ENCODE measurements at places on chromosomes 7 and 10. TPM values are rescaled to one million over a fixed set of nuclear protein-coding genes. Genes with fewer than 3 reads are reported as not detected.

EVX1 gene
- total RNA-seq: not detected

ANKRD30A gene
- 0.64 TPM for total RNA-seq

TMEM140 gene
- 1.7 TPM for total RNA-seq

SPDYE9 gene
- not detected for total RNA-seq

CLRN3 gene
- total RNA-seq: not detected

ATOH7 gene
- 0.19 TPM for total RNA-seq

HKDC1 gene
- 19.1 TPM for total RNA-seq

DTX2 gene
- total RNA-seq: 40.7 TPM

CDHR1 gene
- 0.13 TPM for total RNA-seq

CNPY1 gene
- not detected for total RNA-seq

IDI2 gene
- not detected for total RNA-seq

ASB10 gene
- total RNA-seq: not detected

PROSER2 gene
- 34.3 TPM for total RNA-seq

MORN4 gene
- 7.3 TPM for total RNA-seq

ELN gene
- 0.10 TPM for total RNA-seq

LHFPL3 gene
- not detected for total RNA-seq

FAM25A gene
- total RNA-seq: not detected

CALHM2 gene
- total RNA-seq: 4.9 TPM

NSMCE4A gene
- total RNA-seq: 62.2 TPM

FKBP6 gene
- not detected for total RNA-seq

SPDYE2 gene
- not detected for total RNA-seq

IFIT1B gene
- not detected for total RNA-seq

CTAGE15 gene
- total RNA-seq: not detected

TMEM184A gene
- total RNA-seq: 15.3 TPM

CPVL gene
- total RNA-seq: not detected

ACSL5 gene
- total RNA-seq: 0.13 TPM

CEP41 gene
- total RNA-seq: 12.8 TPM

CNNM1 gene
- total RNA-seq: 19.0 TPM

EBLN1 gene
- 0.19 TPM for total RNA-seq

CHRM2 gene
- total RNA-seq: not detected

KCND2 gene
- total RNA-seq: not detected

CCDC186 gene
- 7.0 TPM for total RNA-seq

PSAP gene
- total RNA-seq: 870 TPM

TRIM73 gene
- total RNA-seq: 3.1 TPM

TAS2R4 gene
- total RNA-seq: 0.33 TPM

SPRN gene
- 0.16 TPM for total RNA-seq

OR6V1 gene
- total RNA-seq: not detected

SEMA4G gene
- 7.2 TPM for total RNA-seq

SPDYE16 gene
- total RNA-seq: not detected

POLR2J2 gene
- 0.25 TPM for total RNA-seq

GIMAP2 gene
- not detected for total RNA-seq

TSPAN33 gene
- 6.3 TPM for total RNA-seq

PLAU gene
- total RNA-seq: 163 TPM

CAMK1D gene
- total RNA-seq: 7.6 TPM

TCAF2 gene
- total RNA-seq: 0.30 TPM

FBXL13 gene
- total RNA-seq: 0.42 TPM

All from A549 treated with DMSO at 1 μM for 4 hours (cell line).